ENCODE measurements at places on chromosomes 11 and 22.

DNA sequence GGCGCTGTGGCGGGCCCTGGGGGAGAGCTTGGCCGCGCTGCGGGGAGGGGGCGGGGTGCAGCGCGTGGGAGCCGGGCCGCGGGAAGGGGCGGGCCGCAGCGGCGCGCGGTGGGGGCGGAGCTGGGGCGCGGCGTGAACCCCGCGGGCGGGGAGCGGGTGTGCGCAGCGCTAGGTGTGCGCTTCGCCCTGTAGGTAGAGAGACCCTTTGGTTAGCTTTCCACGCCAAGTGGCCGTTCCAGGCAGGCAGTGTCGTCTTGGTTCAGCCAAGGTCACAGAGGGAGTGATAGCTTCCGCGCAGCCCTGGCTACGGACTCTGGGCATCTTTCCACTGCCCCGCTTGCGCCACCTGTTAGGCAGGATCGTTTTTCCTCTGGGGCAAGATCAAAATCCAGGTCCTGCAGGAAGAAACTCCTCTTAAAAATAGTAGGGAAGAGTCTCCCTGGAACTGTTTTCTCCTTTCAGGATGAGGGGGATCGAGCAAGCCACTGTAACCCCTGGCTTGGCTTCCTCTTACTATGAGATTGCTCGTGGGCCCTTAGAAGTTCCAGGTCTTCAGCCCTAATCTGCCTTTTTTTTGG lies 434 bp downstream of the BANF1 start:
- DNase-seq = no peak

DNA sequence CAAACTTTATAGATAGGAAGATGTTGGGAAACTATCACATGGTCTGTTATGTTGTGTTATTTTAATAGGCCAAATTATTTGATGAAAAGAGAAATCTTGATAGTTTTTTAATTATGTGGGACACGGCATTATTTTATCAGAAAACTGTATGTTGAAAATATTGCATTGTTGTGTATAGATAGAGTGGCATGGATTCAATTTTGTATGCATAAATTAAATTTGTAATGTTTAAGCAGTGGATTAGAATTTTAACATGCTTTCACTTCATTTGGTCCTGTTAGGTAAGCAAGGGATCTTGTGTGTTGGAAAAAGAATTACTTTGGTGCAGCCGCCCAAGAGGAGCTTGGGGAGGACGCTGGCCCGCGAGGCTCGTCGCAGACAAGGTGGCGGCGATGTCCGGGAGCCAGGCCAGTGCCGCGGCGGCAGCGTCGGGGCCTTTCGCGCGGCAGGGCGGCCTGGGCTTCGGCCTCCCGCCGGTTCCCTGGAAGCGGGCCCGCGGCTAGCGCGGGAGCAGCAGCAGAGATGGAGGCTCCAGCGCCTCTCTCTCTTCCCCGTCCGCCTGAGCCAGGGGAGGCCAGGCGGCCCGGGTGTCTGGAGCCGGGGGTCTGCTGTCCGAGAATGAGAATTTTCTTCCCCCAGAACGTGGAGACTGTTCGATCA lies 82.7 kb downstream of the GGT1 start:
- no peak for DNase-seq

- DNase-seq = no peak
These were observed 97.9 kb upstream of the RTL6 start for GRCh38 chr22:44595841-44596341.

DNA sequence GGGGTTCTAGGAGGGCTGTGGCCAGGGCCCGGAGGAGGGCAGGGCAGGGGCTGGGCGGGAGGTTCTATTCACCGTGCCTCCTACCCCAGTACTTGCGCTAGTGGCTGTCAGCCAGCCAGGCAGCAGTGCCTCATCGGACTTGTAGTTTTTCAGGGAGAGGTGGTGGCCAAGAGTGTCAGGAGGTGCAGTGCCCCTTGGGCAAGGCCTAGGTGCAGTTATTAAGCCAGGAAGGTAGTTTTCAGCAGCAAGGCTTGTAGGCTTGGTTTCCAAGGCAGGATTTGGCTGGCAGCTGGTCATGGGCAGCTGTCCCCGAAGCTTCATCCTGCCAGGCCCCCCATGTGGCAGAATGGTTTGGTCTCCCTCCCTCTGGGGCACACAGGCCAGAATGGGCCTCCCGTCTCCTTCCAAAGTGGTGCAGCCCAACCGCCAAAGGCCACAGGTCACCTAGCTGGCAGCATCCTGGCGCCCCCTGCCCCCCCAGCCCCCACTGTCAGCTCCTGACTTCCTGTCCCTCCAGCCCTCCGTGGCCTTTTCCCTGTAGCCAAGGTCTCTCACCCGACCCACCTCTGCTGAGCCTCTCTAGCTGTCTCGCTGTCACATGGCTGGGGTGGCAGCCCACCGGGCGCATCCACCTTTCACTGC lies 8.5 kb downstream of the CCDC88B start:
- DNase-seq = no peak

- no peak for DNase-seq
These were observed 230.4 kb upstream of the MTNR1B start for GRCh38 chr11:92739041-92739440.

Data from stimulated activated CD4-positive, alpha-beta T cell treated with anti-CD3 and anti-CD28 coated beads, TNF-alpha, amount 100 ng/mL, for 48 hours (primary cell).